Muscle of leg (tissue), 16 donors: ENCODE measurements at places on chromosomes 1 and 21. TPM values are rescaled to one million over a fixed set of nuclear protein-coding genes. Genes with fewer than 3 reads are reported as not detected.

DNA sequence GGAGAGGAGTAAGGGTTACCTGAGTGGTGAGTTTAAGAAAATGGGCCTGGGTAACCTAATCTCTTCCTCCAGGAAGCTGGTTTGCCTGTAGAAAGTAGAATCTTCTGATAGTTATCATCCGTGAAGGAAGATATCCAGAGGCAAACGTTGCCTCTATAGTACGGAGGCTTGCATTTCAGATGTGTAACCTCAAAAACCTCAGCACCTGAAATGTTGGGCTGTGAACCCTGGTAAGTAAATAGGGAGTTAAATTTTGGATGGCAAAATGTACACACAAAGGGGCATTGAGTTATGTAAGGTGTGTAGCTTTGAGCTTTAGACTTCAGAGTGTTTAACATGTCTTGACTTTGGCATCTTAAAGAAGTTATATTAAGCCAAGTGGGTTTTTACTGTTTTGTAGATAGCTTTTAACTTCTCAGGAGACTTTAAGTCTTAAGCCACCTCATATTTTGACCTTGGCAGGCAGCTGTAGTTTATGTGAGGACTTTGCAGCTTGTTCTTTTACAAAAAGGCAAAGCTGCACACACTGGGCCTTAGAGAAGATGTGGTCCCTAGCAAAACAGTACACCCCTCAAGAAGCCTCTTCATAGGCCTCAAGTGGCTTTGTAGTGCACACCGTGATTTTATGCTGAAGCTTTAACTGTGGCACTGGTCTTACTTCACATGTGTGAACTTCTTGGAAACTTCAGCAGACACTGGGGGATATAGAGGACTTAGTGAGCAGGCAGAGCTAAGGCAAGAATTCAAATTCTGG lies 83.4 kb downstream of the SNRPE start:
- no peak for DNase-seq

GRCh38 chr1:151711951-151712350 lies 4.7 kb downstream of the CELF3 start:
- no peak for DNase-seq

DNA sequence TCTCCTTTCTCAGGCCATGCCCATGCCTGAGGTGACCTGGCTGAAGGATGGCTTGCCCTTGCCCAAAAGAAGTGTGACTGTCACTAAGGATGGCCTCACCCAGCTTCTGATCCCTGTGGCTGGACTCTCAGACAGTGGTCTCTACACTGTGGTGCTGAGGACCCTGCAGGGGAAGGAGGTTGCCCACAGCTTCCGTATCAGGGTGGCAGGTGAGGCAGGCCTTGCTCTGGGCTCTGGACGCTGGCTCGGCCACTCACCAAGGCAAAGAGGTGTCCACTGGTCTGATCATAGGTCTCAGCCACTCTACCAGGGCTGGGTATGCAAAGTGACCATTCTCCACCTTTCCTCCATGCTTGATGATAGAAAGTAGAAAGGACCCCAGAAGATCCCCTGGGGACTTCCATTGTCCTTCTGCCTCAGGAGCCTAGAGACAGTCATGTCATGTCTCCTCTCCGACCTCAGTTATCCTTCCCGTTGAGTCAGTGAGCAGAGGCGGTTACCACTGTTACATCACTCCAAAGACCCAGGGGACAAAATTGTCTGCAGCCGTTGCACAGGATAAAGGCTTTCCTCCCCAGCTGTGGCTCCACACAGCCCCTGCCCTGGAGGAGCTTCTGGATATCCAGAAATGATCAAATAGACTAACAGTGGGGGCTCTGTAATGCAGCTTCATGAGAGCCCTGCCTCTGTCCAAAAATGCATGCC lies 34.2 kb downstream of the IGFN1 start:
- peak; percentile 16 for DNase-seq

GRCh38 chr1:213192026-213192425 lies 141.0 kb downstream of the RPS6KC1 start:
- no peak for DNase-seq

GRCh38 chr1:26602378-26602959 lies 72.9 kb downstream of the RPS6KA1 start:
- peak; percentile 84 for DNase-seq

Gene PGD
- 51.2 TPM for total RNA-seq

GRCh38 chr21:33843216-33843615 lies 72.4 kb downstream of the ATP5PO start:
- DNase-seq = peak; percentile 46

Gene BRDT
- total RNA-seq = not detected

Gene FALEC
- total RNA-seq = 0.84 TPM

DNA sequence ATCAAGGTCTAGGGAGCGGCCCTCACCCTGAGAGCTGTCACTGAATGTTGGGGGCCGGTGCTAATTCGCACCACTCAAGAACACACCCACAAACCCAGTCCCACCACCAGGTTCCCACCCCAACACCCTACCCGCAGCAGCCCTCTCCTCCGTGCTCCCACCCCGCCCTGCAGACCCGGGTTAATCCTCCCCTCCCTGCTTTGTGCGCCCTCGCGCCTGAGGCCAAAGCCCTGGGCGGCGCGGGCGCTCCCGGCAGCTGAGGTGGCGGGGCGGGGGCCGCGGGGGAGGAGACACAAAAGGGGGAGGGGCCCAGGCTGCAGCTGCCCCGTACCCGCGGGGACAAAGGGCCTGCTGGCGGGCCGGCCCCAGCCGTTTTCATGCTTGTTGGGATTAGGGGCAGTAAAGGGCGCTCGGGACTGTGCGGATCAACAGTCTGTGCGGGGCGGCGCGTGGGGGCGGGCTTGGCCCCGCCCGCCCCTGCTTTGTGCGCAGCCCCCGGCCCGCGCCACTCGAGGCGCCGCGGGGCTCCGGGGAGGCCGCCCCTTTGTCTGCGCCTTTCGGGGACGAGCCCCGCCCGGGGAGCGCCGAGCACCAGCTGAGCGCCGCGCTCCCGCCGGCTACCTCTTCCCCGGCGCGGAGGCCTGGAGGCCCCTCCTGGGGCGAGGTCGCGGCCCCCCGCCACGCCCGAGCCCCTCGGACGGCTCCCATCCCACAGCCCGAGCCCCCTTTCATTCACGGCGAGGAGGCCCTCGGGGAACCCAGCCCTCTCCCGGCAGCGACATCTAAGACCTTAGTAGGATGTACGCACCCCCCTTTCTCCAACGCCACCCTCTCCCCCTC lies 10.9 kb downstream of the C1orf216 start:
- peak; percentile 69 for DNase-seq

DNA sequence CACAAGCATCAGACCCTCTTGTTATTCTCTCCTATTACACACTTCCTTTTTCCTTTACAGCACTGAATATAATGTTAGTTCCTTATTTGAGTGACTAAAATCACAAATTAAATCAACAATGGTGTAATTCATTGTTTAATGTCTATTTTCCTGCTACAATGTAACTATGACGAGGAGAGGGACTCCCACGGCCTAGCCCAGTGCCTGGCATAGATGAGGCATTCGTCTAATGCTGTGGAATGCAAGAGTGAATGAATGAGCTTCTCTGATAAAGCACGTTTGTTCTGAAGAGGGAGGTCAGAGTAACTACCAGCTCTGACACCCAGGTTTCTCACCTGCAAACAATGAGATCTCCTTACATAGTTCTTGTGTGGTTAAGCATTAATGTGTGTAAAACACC lies 479.4 kb downstream of the OMA1 start:
- no peak for DNase-seq

GRCh38 chr1:109484519-109484975 lies 842 bp downstream of the ATXN7L2 start:
- DNase-seq = no peak

GRCh38 chr1:234543442-234544086 lies 64.6 kb upstream of the TARBP1 start:
- DNase-seq = peak; percentile 46

Gene CLEC20A
- 0.04 TPM for total RNA-seq

Gene COL16A1
- total RNA-seq = 229 TPM

Gene FOXD2
- 0.22 TPM for total RNA-seq

DNA sequence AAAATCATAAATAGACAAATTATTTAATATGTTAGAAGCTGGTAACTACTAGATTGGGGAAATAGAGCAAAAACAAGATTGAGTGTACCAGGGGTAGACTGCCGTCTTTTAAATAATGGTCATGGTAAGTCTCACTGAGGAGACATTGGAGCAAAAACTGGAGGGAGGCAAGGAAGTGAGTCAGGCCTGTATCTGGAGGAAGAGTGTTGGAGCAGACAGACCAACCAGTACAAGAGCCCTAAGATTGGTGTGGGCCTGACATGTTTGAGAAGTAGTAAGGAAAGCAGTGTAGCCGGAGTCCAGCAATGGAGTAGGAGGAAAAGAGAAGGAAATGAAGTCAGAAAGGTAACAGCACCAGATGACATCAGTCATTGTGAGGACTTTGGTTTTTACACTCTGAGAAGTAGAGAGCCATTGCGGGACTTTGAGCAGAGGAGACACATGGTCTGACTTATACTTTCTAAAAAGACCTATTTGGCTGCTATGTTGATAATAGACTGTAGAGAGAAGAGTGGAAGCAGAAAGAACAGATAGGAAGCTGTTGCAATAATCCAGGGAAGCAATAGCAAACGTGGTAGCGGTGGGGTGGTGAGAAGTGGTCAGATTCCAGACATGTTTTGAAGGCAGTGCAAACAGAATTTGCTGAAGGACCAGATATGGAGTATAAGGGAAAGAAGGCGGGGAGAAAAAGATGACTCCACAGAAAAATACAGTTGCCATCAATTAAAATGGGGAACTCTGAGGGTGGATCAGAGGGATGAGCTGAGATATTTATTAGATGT lies 44.7 kb upstream of the GJA5 start:
- DNase-seq = no peak

DNA sequence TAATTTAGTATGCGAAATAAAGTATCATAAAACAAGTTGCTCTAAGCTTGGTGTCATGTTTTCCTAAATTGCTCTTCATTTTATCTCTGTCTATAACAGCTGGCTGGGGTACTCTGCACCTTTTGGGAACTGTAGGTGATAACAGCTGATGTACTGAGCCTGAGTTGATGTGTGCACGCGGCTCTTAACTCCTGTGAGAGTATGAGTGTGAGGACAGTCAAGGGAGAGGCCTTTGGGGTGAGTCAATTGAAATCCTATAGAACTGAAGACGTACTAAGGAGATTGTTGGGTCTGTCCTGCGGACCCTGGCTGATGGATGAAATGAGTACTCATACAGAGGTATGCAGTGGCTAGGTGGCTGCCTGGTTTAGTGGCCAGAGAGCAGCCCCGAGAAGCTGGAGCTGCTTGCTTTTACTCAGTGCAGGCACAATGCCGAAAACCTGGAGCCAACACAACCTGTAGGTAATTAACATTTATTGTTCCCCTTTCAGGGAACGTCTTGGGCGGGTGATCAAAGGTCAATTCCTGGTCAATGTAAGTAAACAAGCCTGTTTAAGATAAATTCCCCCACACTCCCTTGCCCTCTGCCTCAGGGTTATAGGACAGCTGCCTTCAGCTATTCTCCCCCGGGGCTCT lies 188.5 kb downstream of the PRDM2 start:
- no peak for DNase-seq

Gene NTNG1
- total RNA-seq = 12.4 TPM

GRCh38 chr1:57304591-57304990 lies 119.3 kb downstream of the DAB1 start:
- DNase-seq = no peak

Gene TMEM82
- not detected for total RNA-seq

GRCh38 chr21:35027563-35028450 lies 21.3 kb downstream of the RUNX1 start:
- no peak for DNase-seq

GRCh38 chr1:16235944-16236510 lies 956 bp downstream of the CPLANE2 start:
- peak; percentile 45 for DNase-seq

- DNase-seq = no peak
These were observed 6.4 kb upstream of the GPR157 start for GRCh38 chr1:9135073-9135836.

Gene EVI5
- 31.7 TPM for total RNA-seq

Gene LCE2B
- not detected for total RNA-seq

- peak; percentile 93 for DNase-seq
These were observed 16.5 kb downstream of the MIA3 start for GRCh38 chr1:222634180-222635013.

DNA sequence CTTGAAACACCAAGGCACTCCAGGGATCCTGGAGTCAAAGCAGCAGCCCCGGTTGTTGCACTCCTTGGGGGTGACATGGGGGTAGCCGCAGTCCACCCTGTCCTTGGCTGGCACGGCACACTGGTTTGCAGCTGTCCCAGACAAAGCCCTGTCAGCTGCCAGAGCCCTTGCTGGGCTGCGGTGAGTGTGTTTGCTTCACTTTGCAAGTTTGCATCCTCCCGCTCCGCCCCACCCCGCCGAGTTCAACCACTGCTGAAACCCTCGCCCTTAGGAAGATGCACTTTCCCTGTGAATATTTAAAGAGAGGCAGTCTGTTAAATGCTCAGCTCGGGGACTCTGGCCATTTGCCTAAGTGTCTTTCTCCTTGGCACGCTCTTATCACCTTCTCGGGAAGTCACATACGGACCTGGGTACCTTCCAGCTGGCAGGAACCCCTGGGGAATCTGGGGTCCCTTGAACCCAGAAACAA lies 1.7 kb downstream of the TFF3 start:
- peak; percentile 64 for DNase-seq

DNA sequence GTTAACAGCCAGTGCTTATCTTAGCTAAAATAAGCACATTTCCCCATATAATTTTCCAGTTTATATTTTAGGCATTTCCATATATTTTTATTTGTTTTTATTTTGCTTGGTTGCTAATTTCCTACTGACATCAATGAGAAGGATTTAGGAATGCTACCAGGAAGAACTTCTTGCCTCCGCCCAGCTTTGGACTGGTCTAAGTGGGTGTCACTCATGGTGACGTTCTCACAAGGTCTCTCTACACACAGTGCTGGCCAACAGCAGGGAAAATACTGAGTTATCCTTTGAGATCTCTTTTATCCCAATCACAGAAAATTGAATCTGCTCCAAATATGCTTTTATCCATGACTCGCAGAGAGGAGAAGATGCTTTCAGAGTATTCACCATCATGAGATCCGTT lies 13.2 kb downstream of the MX1 start:
- DNase-seq = no peak

Gene PDE9A
- 6.0 TPM for total RNA-seq

DNA sequence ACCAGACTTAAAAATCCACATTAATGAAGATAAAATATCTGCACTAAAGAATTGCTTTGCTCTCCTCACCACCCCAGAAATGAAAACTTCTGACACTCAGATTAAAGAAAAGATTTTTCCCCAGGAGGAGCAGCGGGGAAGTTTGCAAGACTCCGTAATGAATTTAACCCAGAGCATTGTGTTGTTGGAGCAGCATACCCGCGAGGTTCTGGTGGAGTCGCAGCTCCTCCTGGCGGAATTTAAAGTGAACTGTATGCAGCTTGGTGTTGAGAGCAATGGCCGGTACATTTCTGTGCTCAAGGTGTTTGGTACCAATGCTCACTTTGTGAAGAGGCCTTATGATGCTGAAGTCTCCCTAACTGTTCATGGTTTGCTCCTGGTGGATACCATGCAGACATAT lies 46.4 kb downstream of the VPS13D start:
- DNase-seq = peak; percentile 30

Gene MRPS21
- 82.0 TPM for total RNA-seq

DNA sequence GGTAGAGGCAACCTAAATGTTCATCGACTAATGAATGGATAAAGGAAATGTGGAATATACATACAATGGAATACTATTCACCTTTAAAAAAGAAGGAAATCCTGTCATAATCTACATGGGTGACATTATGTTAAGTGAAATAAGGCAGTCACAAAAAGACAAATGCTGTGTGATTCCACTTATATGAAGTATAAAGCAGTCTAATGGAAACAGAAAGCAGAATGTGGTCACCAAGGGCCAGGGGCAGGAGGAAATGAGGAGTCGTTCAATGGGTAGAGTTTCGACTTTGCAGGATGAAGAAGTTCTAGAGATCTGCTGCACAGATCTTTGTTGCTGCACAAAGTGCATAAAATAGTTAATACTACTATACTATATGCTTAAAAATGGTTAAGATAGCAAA lies 7.8 kb downstream of the DIPK1A start:
- DNase-seq = no peak
